ENCODE measurements at places on chromosomes 5 and 9. TPM values are rescaled to one million over a fixed set of nuclear protein-coding genes. Genes with fewer than 3 reads are reported as not detected.

Gene C1QTNF2
- total RNA-seq, result 0.89 TPM

Gene ASPN
- 0.49 TPM for total RNA-seq

DNA sequence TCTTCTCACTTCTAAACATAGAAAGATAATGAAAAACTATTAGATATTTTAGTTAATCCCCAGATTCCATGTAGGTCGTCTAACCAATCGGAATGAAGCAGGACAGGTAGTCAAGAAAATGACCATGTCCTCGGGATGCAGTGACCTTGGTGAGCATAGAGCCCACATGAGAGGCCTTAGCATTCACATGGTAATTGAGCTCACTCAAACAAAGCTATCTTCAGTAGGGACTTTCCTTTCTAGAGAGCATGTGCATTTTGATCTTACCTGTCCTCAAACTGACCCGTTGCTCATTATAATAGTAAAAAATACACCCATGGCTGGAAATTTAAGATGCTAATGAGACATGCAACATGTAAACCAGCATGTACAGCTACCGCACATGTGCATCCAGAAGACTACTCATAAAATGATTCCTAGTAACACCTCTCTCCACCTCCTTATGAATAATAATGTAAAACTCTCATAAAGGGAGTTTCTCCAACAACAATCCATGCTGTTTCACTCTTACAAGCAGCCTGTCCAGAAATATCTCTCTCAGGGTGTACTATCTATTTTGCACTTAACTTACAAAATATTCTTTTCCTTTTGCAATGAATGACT, 274.0 kb upstream of the CDH9 start:
- DNase-seq, result no peak

- DNase-seq, result no peak
Measured at GRCh38 chr9:136287960-136288753, 15.7 kb downstream of the CCDC187 start.

All from dorsolateral prefrontal cortex (tissue), 122 donors.